ENCODE measurements at places on chromosomes 1 and 21. TPM values are rescaled to one million over a fixed set of nuclear protein-coding genes. Genes with fewer than 3 reads are reported as not detected.
A peak's percentile ranks its signal among the peaks of the same experiment; 100 is the strongest.

ICOSLG gene
- 1.9 TPM for polyA plus RNA-seq

GRCh38 chr1:47772960-47773682, 224.1 kb downstream of the TRABD2B start:
- DNase-seq = no peak

DNA sequence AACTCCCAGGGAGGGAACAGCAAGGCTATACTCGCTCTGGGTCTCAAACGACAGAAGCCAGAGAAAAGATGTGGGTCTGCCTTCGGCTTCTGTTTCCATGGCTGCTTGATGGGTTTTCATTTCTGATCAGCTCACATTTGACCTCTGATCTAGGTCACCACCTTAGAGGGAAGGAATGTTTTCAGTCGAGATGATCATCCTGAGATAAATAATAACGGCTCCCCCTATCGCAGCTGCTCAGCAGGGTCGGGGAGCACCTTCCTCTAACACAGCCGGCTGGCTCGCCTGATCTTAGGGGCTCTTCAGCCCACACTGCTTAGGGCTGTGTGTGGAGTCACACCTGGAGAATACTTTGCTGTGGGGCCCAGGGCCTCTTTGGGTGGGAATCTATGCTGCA, 53.1 kb upstream of the ZNF648 start:
- no peak for DNase-seq

GRCh38 chr1:9670085-9670484, 18.6 kb downstream of the PIK3CD start:
- DNase-seq = no peak

GRCh38 chr1:7683521-7683920, 87.6 kb upstream of the VAMP3 start:
- no peak for DNase-seq

DNA sequence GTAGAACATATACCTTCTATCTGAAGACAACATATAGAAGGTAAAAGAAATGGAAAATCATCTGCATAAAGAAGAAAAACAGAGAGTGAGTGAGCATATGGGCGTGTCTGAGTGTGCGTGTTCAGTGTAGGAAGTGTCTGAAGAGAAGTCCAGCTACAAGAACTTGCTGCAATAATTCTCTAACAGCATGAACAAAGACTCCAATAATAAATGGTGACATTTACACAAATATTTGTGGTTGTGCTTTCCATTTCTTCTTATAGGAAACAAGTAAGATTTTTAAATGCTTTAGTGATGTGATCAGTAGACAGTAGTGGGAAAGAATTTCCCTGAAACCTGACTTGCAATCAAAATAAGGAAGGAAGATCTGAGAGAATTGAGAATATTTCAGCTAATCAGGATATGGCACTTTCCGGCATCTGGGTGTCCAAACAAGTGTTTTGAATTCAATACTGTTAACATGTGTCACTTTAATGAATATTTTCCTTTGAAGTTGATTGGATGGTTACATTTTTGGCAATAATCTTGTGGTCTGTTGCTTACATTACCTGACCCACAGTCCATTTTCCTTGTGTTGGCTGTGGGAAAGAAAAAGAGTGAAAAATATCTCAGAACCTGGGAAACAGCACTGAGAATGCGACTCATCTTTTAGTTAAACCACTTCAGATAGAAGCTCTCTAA, 154.0 kb downstream of the TGFB2 start:
- peak; percentile 17 for DNase-seq

GRCh38 chr1:178046591-178047270, 47.2 kb upstream of the RASAL2 start:
- DNase-seq = no peak

GRCh38 chr1:175129997-175130648, 62.5 kb downstream of the KIAA0040 start:
- no peak for DNase-seq

GRCh38 chr1:29470087-29470787, 233.9 kb downstream of the PTPRU start:
- DNase-seq = no peak

DCST2 gene
- 0.40 TPM for polyA plus RNA-seq

GRCh38 chr1:59015708-59016107, 231.9 kb upstream of the JUN start:
- peak; percentile 30 for DNase-seq

DNA sequence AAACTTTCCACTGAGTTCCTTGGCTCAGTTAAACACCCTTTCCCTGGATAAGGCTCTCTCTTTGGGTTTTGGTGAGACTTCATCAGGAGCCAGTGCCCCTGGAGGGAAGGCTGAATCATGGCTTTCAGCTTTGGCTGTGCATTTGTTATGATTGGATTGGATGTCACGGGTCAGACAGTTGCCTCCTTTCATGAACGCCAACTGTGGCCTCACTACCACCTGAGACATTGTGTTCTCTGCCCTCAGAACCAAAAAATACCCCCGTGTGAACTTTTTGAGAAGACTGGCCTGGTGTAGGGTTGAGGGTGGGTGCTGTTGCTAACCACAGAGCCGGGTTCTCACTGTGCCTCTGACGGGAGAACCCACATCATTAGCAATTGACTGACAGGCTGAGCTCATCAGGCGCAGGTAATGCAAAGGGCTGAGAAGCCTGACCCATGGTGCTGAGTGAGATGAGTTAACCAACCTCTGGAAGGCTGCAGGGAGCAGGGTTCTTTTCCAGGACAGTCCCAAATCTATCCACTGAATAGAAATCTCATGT, 65.6 kb downstream of the HHAT start:
- no peak for DNase-seq

GRCh38 chr1:82813386-82813785, 1012.7 kb downstream of the ADGRL2 start:
- DNase-seq = no peak

DNA sequence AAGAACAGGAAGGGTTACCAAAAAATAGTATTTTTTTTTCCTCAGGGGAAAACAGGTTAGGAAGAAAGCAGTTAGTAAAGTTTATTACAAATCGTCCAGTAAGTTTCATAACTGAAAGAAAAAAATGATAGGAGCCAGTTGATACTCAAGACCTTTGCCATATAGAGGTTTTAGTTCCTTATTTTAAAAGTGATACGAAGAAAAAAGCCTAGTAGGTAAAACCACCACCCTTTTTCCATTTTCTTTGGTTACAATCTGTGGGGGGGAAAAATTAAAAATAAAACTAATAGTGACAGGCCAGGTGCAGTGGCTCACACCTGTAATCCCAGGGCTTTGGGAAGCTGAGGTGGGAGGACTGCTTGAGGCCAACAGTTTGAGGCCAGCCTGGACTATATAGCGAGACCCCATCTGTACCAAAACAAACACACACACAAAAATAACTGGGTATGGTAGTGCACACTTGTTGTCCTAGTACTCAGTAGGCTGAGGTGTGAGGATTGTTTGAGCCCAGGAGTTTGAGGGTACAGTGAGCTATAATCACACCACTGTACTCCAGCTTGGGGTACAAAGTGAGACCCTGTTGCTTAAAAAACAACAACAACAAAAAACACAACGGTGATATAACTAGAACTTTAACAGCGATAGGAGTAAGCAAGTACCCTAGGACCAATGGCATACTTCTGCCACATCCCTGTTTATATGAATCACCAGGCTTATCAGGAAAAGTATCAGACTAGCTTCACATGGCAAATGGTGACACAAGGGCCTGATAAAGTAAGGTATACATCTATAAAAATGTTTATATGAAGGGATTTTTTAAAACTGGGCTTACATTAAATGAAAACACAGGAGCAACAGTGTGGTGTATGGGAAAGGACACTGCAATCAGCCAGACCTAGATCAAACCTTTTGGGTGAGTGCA, 5.4 kb downstream of the TMEM59 start:
- DNase-seq = no peak

SPRR1A gene
- polyA plus RNA-seq = not detected

DNA sequence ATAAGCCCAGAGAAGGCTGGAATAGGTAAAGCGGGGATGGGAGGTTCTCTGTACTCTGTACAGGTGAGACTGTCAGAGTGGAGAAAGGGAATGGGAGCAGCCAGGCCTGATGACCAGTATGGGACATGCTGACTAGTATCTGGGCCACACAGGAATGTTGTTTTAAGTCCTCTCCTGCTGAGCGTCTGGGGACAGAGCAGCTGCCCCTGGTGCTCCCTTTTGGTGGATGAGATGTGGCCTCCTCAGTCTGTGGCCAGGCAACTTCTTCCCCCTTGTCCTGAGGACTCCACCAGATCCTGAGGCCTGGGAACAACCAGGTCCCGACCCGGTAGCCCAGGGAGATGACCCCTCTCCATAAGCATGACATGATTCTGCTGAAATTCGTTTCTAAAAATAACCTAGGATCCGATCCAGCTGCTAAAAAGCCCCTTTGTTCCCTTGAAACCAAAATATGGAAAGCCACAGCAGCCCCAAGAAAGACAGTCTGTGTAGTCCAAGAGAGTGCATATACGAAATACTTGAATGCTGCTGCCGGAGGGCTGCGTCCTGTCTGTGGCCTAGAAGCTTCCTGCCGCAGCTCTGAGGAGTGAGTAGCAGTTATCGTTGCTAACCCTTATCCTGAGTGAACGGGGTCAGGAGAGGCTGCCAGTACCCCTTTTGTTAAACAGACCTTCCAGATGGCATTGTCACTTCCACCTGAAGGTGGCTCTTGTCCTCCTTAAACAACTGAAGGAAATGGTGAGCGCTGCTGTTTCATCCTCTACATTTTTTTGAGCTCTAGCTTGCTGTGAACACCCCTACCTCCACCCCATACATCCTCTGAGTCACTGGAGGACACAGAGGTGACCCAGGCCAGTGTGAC, 47.1 kb downstream of the ATP2B4 start:
- peak; percentile 71 for DNase-seq

DNA sequence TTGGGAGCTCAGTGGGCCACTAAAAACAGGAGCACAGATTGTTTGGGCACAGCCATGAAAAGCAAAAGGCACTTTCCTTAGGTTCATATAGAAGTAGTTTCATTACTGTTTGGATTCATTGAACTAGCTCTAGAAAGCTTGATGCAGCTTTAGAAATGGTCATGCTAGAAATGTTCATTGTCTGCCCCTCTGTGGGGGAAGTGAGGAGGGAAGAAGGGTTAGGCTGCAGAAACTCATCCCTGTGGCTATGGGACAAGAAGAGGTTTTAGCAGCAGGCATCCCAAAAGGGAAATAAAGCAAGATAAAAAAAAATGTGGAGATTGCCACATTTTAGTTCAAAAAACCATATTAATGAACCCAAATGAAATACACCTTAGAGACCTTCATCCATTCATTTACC, 359.6 kb upstream of the PTBP2 start:
- no peak for DNase-seq

DNA sequence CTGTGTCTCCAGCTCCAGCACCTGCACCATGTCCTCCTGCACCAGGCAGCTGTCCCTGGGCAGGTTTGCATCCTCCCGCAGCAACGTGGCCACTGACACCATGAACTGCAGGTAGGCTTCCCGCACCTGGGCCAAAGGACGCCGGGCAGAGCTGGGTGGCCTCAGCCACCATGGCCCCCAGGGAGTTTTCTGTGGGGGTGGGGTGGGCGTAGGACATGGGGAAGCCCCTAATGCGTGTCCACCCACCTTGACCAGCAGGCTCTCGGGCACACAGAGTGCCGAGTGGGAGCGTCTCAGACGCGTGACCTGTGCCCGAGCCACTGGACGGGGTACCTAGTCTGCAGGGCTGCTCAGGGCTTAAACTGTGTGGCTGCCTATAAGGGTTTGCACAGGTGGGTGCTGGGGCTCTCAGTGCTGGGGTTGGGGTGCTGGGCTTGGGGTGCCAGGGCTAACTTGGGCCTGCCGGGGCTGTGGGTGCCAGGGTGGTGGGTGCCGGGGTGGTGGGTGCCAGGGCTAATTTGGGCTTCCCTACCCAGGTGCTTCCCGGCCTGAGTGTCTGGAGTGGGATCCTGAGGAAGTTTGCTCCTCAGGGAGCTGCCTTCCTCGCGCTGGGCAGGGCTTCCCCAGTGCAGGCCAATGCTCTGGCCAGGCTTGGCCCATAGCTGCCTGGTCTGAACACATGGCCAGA, 17.7 kb downstream of the PRXL2B start:
- no peak for DNase-seq

DNA sequence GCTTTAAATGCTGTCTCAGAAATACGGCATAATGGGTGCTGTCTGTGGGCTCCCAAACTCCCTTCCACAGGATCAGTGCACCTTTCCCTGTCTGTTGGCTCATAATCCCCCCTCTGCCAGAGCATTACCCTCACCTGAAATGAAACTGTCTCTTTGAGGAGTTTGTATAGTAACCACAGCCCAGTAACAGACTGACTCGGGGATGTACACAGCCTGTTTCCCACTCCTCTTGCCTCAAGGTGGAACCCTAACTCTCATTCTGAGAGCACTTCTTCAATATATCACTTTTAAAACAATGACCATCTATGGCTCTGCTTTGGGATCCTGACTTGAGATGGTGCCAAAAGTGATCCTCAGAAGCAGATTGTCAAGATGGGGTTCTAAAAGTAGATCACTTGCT, 332.5 kb downstream of the AMY1C start:
- no peak for DNase-seq

EFHD2 gene
- polyA plus RNA-seq = 67.5 TPM

SPRR5 gene
- not detected for polyA plus RNA-seq

- no peak for DNase-seq
These were observed 35.7 kb upstream of the SIM2 start for GRCh38 chr21:36663033-36663855.

DNA sequence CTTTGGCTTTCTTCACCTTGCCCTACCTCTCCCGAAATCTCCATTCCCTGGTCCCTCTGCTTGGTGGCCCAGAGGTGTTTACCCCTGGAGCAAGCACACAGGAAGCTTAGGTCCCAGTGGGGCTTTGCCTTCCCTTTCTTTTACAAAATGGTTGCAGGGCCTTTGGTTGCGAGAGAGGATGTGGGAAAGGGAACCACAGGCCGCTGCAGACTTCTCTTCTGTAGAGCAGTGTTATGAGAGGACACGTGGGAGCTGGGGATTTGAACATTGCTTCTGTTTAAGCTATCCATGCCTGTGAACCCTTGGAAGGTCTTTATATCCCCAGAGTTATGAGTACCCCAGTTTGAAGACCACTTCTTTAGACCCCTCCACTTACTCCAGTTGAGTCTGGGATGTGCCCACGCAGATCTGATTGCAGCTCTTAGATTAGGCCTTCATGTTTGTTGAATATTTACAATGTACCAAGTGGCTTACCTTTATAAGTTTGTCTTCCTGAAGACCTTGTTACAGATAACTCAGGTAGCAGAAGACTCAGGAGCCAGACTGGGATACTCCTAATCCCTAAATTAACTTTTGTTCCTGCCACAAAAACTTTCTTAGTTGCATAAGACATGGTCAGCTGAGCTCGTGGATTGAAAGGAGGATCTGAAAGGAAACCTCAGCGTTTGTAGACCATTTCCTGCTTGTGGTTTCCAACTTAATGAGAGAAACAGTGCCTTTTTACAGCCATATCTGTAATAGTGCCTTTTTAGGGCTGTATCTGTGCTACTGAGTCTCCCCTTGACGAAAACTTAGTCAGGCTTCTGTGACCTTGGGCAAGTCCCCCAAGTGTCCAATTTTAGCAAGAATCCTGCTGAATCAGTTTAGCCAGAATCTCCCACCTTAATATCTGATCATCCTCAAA, 21.9 kb upstream of the IVNS1ABP start:
- no peak for DNase-seq

PPIAL4G gene
- 0.10 TPM for polyA plus RNA-seq

DNA sequence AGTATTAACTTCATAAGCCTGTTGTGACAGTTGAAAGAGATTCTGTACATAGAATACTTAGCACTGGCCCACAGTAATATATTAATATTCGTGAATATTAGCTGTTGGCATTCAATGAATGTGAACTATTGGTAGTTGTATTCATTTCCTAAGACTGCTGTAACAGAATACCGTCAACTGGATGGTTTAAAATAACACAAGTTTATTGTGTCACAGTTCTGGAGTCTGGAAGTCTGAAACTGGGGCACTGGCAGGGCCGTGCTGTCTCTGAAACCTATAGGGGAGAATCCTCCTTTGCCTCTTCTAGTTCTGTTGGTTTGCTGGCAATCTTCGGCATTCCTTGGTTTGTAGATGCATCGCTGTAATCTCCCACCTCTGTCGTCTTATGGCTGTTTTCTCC, 47.5 kb downstream of the OLFML3 start:
- no peak for DNase-seq

PKP1 gene
- polyA plus RNA-seq = 0.04 TPM
